ENCODE measurements at places on chromosomes 2 and 18.

DNA sequence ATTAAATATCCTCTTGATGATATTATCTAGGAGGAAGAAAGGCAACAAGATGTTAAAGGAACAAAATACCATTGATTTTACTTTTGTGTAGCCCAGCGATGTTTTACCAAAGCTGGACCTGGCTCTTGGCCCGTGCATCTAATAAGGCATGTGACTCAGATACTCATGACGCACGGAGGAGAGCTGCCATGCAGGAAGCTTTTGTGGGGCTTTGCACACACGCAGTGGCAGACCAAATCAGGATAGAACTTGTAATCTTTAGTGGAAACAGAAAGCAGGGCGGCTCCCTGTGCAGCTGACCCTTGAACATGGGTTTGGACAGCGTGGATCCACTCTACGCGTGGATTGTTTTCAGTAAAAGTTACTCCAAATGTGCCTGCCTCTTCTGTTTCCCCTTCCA, 190.0 kb downstream of the NAPG start:
- DNase-seq = no peak

DNA sequence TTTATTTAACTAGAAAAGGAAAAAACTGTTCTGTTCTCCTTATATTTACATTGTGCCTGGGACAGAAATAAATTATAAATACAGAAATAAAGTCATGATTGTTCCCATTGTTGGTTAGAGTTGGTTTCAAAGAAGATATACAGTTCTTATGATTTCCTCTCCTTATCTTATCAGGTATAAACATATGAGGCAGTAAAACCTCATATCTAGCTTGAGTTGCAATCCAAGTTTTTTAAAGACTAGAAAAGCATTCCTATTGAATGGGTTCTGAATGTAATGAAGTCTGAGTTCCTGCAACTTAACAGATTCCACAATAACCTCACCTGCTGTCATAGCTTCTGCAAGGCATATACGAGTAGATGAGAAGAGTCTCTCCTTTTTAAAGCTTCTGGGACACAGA, 114.7 kb upstream of the CAVIN2 start:
- DNase-seq = no peak

- DNase-seq = no peak
These were observed 216.4 kb downstream of the NR4A2 start for GRCh38 chr2:156116113-156116512.

DNA sequence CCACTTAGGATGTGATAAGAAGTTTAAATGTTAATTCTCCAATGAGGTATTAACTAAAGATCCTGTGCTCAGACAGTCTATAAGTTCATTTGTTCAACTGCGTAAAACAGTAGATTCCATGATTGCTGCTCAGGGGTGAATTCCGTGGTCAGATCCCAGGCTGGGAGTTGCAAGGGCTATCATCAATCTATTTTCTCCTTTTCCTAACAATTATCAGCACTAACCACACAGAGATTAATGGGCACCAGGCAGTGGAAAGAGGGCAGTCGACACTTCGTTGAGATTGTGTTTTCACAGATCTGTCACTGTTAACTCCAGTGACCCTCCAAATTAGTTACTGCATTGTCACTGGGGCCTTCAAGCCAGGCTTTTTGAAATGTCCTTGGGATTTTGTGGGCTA, 154.1 kb upstream of the SPRED2 start:
- DNase-seq = no peak

GRCh38 chr2:238999291-238999741, 151.4 kb downstream of the TWIST2 start:
- DNase-seq = no peak

GRCh38 chr2:200212862-200213425, 93.5 kb upstream of the SPATS2L start:
- no peak for DNase-seq

GRCh38 chr2:33526132-33526531, 49.7 kb downstream of the RASGRP3 start:
- DNase-seq = no peak

DNA sequence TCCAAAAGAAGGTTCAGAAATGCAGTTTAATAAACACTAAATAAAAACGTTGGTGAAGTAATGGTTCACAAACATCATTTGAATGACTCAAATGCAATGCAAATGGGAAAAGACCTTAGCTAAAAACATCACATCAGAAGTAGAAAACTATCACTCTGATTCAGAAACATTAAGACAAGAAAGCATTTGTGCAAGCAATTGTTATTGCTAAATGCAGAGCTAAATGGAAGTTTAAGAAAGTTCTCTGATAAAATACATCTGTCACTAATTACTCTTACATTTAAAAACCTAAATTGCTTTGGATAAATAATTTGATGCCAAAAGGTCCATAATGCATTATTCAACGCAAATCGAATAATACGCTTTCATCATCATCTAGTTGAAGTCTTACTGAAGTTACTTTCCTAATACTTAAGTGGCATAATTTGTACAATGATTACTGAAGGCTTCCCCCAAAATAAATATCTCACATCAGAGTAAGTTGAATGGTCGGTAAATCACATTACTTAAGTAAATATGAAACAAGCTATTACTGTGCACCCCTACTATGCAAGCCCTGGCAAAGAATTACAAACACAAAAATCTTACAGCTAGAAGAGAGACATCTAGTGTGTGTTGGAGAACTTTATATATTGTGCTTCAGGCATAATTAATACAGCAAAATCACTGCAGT, 105.7 kb upstream of the KCTD1 start:
- no peak for DNase-seq

- DNase-seq = no peak
These were observed 8.1 kb upstream of the MTX2 start for GRCh38 chr2:176261136-176261535.

DNA sequence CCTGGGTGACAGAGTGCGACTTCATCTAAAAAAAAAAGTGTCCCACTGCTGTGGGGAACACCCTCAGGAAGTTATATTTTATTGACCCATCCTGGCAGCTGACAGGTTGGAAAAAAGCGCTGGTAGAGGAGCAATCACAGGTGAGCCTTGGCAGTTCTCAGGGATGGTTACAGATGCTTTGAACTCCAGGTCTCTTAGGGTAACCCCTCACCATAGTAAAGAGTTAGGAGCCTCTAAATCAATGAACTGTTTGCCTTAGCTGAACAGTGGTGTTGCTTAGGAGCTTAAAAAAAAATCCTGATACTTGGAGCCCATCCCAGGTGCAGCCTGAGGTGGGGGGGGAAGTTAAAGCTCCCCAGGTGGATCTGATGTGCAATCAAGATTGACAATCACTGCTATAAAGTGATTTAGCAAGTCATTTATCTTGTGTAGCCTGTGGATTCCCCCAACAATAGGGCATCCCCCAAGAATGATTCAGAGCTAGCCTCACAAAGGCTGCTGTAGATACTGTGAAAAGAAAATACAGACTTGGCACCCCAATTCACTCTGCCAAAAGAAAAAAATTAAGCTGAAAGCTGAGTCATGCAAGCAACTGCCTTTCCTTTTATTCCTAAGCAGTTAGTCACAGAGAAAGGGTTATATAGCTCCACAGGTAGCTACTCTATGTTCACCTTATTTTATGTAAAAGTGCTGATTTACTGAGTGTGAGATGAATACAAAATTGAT, 14.8 kb downstream of the SLC16A14 start:
- no peak for DNase-seq

DNA sequence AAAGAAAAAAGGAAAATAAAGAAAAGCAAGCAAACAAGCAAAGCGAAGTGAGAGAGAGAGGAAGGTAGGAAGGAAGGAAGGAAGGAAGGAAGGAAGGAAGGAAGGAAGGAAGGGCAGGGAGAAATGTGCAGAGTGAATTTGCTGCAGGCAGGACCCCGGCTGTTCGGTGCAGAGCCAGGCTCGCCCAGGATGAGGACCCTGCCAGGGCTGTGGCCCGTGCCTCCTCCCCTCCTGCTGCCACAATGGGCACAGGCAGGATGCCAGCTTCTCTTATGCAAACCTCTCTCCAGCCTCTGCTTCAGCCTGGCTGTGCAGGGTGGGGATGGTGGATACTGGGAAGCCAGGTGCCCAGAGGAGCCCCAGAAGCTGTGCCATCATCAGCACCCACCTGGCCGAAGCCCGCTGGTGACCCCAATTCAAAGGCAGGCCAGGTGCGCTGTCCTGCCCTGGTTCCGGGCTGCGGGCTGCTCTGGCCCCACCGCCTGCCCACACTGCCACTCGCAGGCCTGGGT, 3.2 kb downstream of the GPR17 start:
- DNase-seq = no peak

- no peak for DNase-seq
These were observed 3.5 kb downstream of the EML6 start for GRCh38 chr2:54726940-54727339.

- no peak for DNase-seq
These were observed 1110.6 kb downstream of the TSN start for GRCh38 chr2:122866095-122866494.

- DNase-seq = no peak
These were observed 204.2 kb downstream of the TPGS2 start for GRCh38 chr18:36624451-36625167.

GRCh38 chr2:16168506-16169264, 228.3 kb downstream of the MYCN start:
- no peak for DNase-seq

All from 8988T (cell line).